ENCODE measurements at places on chromosomes 2 and 18.

DNA sequence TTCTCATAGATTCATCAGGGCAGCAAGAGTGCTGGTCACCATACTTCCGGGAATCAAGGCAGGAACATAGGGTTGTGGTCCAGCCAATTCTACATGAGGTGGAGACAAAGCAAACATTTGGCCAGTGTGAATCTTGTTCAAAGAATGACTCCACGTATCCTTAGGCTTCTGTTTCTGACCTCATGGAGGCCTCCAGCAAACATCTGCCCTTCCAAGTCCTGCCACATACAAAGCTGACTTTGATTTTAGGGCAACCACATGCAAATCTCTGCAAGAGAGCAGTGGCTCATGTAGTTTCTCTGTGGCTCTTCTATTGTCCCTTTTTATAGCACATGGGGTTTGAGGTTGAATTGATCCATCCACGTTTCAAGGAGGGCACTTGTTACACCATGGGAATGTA is 132.1 kb upstream of the MMADHC start:
- DNase-seq, result no peak

DNA sequence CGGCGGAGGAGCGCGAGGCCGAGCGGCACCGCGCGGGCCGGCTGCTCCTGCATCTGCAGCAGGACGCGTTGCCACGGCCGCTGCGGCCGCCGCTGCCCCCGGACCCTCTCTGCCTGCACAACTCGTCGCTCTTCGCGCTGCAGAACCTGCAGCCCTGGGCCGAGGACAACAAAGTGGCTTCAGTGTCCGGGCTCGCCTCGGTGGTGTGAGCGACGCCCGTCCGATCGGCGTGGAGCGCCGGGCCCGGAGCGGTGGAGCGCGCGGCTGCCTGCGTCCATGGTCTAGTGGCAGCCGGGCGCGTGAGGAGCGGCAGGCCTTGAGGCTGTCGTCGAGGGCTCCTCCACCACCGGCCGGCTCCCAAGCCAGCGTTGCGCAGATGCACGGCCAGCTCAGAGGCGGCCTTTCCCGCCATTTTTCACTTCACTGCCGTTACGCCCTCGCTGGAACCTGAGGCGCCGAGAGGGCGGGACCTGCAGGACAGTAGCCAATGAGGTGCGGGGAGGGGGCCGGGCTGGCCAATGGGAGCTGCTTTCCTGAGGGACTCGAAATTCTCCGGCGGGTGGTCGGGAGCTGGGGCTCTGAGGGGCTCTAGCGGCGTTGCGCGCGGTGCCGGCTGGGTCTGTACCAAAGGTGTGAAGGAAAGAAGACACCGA is 1.9 kb downstream of the TLX2 start:
- DNase-seq, result peak; percentile 49

GRCh38 chr2:29954316-29954715 is 32.9 kb upstream of the ALK start:
- DNase-seq, result no peak

DNA sequence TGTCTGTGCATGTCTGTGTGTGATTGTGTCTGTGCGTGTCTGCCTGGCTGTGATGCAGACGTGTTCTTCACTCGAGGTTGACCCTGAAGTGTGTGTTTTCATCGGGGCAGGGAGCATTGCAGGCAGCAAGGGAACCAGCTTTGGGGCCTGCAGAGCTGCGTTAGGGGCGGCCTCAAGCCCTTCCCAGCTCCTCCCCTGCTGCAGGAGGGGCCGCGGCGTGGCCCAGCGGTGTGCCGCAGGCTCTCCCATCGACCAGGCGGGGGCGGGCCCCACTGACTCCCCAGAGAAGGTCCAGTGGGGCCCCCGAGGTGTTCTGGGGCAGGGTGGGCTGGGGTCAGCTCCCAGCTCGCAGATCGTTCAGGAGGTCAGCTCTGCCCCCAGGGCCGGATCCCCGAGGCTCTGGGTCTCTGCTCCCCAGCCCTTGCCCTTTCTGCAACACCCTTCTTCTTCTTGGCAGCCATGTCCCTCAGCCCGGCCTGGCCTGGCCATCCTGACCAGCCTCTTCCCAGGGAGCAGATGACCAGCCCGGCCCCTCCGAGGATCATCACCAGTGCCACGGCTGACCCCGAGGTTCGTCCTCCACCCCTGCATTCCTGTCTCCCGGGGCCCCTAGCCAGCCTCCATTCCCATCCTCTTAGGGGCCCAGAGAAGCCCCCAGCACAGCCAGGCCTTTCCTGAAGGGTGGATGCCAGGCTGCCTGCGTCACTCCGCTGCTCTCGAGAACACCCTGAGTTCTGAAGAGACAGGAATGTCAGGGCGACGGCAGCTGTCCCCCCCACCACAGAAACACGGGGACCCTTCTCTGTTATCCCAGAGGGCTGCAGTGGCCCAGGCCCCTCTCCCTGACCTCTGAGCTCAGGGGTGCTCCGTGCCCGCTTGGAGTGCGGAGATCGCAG is 11.1 kb upstream of the KLHL30 start:
- peak; percentile 72 for DNase-seq

- DNase-seq, result peak; percentile 88
Measured at GRCh38 chr2:237512774-237513466, 25.9 kb downstream of the MLPH start.

DNA sequence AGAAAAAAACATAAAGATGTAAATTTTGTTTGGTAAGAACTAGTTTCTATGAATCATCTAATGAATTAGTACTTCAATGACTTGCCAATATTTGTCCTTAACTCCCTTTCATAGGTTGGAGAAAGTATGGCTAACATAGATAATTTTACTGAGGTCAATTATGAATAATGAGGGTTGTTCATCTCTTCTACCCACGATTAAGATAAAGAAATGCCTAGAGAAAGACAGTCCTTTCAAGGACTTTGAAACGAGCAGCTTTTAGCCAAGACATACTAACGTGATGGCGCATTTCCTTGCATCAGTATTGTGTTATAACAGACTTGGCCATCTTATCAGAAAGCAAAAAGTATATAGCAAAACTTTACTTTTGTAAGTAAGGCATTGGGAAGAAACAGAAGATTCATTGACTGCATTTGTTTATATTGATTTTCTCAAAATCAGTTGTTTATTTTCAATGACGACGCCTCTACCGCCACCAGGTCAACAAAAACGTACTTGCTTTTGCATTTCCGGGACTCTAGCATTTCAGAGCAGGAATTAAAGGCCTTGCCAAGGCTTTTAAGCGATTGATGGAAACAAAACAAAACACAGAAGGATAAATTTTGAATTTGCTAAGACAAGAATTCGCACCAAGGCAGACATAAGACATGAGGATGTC is 961 bp downstream of the RBM43 start:
- peak; percentile 24 for DNase-seq

DNA sequence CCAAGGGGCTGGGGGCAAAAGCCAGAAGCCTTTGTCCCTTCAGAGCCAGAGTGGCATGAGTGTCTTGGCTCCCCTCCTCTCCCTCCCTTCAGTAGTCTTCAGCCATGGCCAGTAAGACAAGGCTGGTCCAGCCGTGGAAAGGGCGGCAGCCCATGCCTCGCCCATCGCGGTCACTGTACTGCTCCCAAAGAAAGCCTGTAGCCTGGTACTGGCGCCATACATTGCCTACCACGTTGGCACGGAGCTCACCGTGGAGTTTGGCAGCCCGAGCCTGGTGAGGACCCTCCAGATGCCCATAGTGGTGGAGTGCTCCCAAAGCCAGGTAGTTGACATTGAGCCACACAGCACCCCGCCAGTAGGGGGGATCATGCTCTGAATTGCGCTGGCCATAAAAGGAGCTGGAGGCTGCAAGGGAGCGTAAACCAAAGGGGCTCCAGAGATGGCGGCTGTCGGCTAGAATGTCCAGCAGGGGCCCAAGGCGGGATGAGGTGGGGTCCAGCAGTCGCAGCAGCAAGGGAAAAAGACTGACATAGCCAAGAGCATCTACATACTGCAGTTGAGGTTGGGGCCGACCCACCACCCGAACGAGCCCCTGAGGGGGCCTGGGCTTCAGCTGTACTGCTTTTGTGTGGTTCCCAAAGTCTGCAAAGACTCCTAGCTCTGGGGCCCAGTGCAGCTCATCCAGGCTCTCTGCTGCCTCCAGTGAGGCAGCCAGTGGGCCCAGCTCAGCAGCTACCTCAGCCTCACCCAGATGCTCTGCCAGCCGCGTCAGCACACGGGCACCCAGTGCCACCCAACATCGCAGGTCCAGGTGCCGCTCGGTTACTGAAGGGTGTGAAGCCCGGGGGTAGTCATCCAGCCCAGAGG is 3.2 kb downstream of the WBP1 start:
- DNase-seq, result no peak

DNA sequence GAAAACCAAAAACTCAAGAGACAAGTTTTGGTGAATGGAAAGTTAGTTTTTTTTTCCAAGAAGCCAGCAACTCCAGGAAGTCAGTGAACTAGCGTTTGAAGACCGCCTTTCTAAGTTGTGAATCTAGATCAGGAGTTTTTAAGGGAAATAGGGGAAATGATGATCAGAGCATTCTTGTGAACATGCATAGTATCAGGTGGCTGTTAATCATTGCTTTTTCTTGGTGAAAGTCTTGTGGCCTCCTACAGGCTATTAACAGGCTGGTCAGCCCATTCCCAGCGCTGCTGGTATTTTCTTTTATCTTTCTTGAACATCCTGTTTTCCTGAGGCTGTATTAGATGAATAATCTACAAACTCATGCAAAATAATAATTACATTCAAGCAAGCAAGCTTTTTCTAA is 155.8 kb downstream of the PTPRM start:
- no peak for DNase-seq

- DNase-seq, result peak; percentile 43
Measured at GRCh38 chr2:14910654-14911053, 278.1 kb downstream of the LRATD1 start.

DNA sequence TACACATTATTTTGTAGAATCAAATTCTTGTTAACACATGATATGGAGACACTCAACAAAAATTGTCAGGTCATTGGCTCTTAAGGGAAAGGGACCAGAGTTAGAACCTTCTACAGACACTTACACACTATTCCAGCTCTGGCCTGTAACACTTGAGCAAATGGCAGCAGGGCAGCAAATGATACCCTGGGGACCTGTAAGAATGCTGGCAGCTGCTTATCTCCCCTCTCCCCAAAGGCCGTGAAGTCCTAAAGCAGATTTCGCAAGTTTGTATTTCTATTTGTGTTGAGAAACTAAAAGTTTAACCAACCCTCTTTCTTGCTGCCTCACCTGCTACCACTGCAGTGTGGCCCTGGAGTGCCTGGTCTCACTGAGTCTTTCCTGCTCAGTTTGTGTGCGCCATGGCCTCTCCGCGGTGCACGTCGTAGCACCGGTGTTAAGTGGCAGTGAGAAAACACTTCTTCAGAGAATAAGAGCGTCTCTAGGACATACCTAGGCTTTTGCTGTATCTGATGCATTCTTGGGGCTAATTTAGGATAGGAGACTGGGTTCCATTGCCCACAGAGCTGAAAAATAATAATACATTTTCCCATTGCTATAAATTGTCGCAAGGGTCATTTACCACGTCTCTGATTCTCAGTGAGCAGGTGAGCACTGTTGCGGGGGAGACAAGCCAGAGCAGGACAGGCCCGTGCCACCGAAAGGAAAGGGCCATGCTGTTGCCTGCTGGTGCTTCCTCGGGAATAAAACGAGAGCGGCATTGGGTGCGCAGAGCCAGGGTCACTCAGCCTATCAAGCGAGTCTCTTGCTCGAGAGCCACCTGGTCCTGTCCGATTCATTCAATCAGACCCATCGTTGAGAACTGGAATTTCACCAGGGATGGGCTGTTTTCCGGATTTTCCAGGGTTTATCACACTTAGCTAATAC is 204.9 kb downstream of the PTGR3 start:
- DNase-seq, result no peak

DNA sequence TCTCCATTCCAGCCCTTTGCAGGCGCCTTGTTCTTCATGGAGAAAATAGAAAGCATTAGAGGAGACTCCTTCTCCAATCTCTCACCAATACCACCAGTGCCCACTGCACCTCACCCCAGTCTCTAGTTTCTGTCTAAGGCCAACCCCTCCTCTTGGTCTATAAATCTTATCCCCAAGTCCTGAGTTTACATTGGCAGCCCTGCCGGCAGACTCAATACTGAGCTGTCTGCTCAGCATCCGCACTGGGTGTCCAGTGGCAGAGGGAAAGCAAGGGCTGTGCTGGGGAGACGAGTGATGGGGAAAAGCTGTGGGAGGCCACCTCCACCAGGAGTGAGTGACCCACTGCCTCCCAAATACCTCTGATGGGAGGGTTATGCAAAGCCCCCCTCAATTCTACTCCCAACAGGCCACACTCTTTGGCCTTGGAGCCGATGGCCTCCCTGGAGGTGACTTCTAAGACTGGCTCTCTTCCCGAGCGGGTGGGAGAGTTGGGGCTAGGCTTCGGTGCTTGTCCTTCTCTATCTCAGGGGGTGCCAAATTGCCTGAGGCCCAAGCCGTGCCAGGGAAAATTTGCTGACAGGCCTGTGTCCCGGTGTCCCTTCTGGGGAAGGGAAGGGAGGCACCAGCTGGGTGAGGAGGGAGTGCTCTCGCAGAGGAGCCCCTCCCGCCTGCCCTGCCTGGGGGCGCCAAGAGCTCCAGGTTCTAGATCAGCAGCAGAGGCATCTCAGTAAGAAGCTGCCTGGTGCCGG is 165.2 kb upstream of the MSH6 start:
- no peak for DNase-seq

DNA sequence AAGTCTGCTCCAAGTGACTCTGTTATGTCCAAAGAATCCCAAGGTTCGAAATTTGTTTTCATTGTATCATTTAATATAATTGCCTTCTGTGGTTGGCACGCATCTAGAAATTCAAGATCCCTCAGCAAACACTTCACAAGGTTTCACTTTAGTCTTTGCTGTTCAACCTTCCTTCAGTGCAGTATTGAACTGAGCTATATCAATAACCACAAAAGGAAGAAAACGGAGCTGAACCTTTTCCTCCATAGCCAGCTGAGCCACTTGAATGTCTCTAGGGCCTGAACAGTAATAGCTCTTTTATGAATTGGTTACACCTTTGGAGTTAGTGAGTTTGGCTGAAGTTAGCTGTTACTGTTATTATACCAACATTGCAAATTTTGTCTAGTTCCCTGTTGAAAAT is 357.7 kb upstream of the HNRNPA3 start:
- DNase-seq, result no peak

DNA sequence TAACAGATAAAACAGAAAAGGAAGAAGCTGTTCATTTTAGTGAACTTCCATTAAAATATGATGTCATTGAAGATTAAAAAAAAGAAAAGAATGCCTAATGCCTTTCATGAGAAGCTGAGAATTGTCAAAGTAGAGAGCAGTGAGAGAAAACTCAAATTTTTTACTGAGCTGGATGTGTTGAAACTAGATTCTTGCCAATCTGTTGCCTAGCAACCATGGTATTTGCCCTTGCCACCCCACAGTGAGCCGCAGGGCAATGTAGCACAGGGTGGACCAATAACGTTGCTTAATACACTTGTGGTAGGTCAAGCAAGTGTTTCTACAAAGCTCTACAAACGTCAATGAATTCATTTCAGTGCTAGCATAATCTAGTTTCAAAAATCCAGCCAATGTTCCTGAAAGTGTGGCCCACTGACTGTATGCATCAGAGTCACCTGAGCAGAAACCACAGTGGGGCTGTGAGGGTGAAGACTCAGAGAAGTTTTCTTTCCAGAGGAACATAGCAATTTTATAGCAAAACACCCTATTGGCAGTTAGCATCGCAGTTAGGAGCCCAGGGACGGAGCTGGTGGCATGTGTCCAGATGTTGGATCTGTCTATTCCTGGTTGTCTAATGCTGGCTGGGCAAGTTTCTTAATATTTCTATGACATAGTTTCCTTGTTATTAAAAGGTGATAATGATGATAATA is 132.2 kb downstream of the DOCK10 start:
- DNase-seq, result peak; percentile 37

Data from fibroblast of upper back skin (primary cell).